ENCODE measurements at places on chromosomes 13 and 19.

DNA sequence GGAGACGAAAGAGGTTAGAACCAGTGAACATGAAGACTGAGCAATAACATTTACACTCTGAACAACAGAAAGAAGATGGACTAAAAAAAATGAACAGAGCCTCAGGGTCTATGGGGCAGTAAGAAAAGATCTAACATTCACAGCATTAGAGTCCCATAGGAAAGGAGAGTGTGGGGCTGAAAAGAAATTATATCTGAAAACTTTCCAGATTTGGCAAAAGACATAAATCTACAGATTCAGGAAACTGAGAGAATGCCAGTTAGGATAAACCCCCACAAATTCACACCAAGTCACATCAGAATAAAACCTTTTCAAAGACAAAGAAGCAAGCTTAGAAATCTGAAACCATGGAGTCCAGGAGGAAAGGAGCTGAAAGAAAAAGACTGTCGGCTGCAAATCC, 20.3 kb upstream of the TUBGCP3 start:
- DNase-seq, result no peak

DNA sequence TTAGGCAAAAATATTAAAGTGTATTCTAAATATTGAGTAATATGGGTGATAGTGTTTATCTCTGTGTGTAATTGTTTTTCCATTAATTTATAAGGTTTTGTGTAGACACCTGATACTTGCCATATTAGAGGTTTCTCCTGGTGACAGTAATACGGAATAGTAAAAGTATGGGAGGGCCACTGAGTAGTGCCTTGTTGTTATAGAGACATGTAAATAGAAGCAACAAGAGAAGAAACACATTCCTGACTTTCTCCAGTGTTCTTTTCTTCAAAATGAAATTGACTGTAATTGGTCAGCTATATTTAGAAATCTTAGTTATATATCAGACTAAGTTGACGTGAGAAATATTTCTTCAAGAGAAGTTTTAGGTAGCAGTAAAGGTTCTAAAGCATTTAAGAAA, 18.5 kb downstream of the RNASEH2B start:
- DNase-seq, result peak; percentile 29

DNA sequence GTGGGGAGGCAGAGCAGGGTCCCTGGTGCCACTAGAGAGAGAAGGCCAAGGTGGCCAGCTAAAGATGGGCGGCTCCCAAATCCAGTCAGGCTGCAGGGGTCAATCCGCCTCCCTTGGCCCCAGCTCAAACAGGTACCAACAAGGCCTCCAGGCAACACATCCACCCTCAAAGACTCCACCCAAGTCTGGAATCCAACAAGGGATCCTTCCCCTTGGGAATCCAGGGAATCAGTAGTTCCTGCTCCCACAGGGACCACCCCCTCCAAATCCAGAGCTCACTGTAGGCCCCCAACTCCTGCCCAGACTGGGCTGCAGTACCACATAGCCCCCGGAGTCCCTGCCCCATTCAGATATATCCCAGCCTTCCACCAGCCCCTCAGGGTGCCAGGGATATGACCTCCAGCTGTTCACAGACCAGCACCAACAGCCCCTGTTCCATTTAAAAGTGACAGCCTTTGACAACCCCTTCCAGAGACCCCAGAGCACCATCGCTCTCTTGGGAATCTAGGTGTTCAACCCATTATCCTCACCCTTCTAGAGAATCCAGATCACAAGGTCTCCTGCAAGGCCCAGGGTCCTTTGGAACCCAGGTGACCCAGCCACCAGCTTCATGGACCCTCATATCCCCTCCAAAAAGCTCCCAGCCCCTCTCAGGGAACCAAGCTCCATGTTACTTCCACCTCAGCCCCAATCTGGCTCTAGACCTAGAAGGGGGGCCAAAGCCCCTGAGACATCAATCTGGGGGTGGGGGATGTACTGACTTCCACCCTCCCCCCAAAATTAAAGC, 3.2 kb downstream of the ERF start:
- DNase-seq, result no peak

GRCh38 chr19:38975214-38975860, at the start of gene FBXO17:
Gene FBXO17 (minus strand): TSS chr19:38975742. CDS start chr19:38950319, 25,423 bp downstream.
- DNase-seq, result no peak

- DNase-seq, result no peak
Observed at GRCh38 chr13:49610176-49610575, 18.1 kb upstream of the ARL11 start.

- no peak for DNase-seq
Observed at GRCh38 chr19:58474997-58475713, 997 bp upstream of the ZNF446 start.

DNA sequence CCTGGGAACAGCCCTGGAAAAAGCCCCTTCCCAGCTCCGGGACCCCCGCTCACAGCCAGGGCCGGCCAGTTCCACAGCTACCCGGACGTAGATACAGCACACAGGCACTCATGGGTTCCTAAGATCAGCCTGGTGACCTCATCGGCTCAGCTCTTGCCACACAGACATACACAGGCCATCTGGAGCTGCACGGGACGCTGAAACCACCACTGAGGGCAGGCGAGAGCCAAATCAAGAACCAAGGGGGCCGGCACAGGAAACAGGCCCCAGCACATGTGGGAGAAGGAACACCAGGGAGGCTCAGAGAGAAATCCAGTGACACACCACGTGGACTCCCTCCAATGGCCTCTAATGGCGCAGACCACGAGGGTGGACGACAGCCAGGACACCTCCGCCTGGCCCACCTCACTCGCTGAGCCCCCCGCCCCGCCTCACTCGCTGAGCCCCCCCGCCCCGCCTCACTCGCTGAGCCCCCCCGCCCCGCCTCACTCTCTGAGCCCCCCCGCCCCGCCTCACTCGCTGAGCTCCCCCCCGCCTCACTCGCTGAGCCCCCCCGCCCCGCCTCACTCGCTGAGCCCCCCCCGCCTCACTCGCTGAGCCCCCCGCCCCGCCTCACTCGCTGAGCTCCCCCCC, 69.7 kb upstream of the C13orf46 start:
- peak; percentile 59 for DNase-seq

GRCh38 chr13:97191142-97191541, 31.0 kb upstream of the MBNL2 start:
- no peak for DNase-seq

- no peak for DNase-seq
Observed at GRCh38 chr13:110042253-110042950, 256.0 kb upstream of the IRS2 start.

DNA sequence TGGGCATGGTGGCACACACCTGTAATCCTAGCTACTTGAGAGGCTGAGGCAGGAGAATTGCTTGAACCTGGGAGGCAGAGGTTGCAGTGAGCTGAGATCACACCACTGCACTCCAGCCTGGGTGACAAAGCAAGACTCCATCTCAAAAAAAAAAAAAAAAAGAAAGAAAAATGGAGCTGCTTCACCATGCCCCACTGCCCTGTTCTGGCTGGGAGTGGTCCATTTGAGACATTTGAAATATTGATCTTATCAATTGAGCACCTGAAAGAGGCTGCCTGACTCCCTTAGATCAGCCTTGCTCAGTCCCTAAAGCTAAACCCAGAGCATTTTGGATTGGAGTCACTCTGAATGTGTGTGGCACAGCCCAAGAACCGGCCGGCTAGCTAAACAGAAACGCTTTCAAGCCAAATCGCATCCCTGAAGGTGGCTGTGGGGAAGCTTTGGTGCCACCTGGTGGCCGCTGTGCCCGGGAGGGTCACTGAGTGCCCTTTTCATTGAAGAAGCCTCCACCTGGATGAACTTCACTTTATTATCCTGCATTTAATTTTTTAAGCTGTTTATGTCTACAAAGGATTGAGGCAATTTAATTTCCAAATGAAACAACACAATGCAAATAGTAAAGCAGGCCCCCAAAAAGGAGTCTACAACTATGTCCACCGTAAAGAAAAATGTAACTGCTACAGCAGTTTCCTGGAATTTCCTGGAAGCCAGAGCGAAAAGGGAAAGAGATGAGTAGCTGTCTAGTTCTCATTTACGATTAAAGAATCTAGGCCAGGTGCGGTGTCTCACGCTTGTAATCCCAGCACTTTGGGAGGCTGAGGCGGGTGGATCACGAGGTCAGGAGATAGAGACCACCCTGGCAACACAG, 53.1 kb upstream of the SERPINE3 start:
- peak; percentile 84 for DNase-seq

- DNase-seq, result no peak
Observed at GRCh38 chr19:38921420-38922274, 8.9 kb downstream of the SARS2 start.

- DNase-seq, result no peak
Observed at GRCh38 chr19:16457195-16457953, 14.4 kb downstream of the EPS15L1 start.

Measured in hematopoietic multipotent progenitor cell treated with erythropoietin and hydrocortisone succinate and interleukin-3 and kit ligand, for 6 days (in vitro differentiated cells).